Tibial artery (tissue), 4 donors: ENCODE measurements at places on chromosomes 13 and 19.

- no peak for DNase-seq
Observed at GRCh38 chr19:56692206-56692895, 20.8 kb upstream of the ZNF835 start.

- peak; percentile 57 for DNase-seq
Observed at GRCh38 chr19:48445256-48445605, 552 bp upstream of the GRWD1 start.

GRCh38 chr13:23639674-23640073 is 69.5 kb downstream of the TNFRSF19 start:
- no peak for DNase-seq

DNA sequence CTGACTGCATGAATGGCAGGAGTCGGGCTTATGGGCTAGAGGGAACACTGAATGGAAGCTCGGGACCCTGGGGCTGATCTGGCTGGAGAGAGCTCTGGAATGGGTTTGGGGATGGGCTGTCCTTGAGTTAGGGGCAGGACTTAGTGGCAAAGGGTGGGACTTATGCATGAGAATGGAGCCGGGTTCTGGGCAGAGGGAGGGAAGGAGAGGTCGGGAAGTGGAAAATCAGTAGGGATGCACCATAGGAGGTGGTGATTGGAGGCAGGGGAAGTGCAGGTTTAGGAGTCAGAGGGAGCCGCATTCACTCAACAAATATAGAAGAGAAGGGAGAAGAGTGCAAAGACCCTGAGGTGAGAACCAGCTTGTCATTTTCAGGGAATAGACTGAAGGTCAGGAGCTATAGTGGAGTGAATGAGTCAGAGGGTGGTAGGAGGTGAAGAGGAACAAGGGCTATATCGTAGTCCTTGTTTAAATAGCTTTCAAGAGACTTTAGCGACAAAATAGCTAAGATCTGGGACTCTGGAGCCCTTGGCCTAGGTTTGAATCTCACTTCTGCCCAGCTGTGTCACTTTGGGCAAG is 748 bp downstream of the RAB4B start:
- no peak for DNase-seq

DNA sequence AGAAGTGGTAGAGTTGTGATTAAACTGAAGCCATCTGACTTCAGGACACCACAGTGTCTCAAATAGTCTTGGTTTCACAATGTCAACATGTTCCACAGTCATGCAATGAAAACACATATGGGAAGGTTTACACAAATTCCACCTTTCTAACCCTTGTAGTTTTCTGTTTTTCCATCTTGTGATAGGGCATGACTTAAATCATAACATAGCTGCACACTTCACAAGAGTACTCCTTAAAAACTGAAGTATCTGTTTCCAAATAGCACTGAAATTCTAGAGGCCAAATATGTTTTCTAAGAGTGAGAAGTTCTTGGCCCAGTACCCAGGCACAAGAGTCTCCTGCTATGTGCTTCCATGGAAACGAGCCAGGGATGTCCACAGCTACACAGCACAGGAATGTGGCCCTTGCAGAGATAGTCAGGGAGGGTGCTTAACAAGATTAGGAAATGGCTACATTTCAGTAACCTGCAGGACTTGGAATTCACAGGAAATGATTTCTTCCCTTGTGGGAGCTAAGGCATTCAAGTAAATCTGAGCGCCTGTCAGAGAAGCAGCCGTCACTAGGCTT is 269.1 kb downstream of the NDFIP2 start:
- peak; percentile 78 for DNase-seq

- no peak for DNase-seq
Observed at GRCh38 chr13:112127564-112128330, 60.8 kb downstream of the SOX1 start.

- DNase-seq = no peak
Observed at GRCh38 chr13:112602189-112602588, 14.2 kb upstream of the TUBGCP3 start.

- no peak for DNase-seq
Observed at GRCh38 chr13:100240109-100240779, 151.4 kb downstream of the PCCA start.

- DNase-seq = no peak
Observed at GRCh38 chr13:66532146-66532545, 698.0 kb downstream of the PCDH9 start.

- DNase-seq = no peak
Observed at GRCh38 chr13:99227331-99227900, 26.8 kb downstream of the UBAC2 start.

GRCh38 chr13:79491715-79492114 is 10.8 kb downstream of the NDFIP2 start:
- no peak for DNase-seq

DNA sequence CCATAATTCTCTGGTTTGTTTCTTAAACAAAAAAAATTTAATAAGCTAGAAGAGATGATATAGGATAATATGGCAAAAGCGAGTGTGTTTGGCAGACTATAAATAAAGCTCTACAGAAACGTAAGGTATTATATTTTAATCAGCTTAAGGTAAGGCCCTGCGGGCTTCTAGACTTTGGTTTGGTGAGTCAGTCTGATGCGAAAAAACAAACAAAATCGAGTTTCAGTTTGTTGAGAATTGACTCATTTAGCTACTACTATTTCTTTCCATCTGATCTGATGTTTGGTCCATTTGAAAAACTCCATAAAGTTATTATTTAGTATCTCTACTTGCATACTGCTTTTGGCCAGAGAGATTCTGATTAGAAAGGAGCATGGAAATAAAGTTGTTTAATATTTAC is 138.0 kb downstream of the MIPEP start:
- no peak for DNase-seq

- no peak for DNase-seq
Observed at GRCh38 chr13:48994706-48995105, 19.0 kb downstream of the FNDC3A start.

DNA sequence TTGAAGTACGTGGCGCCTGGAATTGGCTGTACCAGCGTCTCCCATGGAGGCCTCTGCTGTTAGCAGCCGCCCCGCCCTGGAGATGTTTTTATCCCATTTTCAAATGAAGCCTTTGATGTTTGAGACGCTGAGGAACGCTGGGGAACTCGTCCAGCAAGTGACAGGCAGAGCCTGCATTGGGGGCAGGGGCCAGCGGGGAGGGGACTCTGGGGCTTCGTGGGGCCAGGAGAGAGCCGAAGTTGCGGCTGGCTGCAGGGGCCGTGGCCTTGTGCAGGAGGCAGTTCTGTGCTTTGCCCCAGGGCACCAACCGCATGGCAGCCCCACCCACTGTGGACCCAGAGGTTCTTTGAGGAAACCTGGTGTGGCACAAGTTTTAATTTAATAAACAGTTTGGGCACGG is 13.5 kb downstream of the SPPL2B start:
- no peak for DNase-seq

GRCh38 chr13:87376081-87376480 is 295.1 kb upstream of the SLITRK5 start:
- DNase-seq = no peak

- DNase-seq = no peak
Observed at GRCh38 chr19:33241530-33242101, 16.0 kb upstream of the SLC7A10 start.

DNA sequence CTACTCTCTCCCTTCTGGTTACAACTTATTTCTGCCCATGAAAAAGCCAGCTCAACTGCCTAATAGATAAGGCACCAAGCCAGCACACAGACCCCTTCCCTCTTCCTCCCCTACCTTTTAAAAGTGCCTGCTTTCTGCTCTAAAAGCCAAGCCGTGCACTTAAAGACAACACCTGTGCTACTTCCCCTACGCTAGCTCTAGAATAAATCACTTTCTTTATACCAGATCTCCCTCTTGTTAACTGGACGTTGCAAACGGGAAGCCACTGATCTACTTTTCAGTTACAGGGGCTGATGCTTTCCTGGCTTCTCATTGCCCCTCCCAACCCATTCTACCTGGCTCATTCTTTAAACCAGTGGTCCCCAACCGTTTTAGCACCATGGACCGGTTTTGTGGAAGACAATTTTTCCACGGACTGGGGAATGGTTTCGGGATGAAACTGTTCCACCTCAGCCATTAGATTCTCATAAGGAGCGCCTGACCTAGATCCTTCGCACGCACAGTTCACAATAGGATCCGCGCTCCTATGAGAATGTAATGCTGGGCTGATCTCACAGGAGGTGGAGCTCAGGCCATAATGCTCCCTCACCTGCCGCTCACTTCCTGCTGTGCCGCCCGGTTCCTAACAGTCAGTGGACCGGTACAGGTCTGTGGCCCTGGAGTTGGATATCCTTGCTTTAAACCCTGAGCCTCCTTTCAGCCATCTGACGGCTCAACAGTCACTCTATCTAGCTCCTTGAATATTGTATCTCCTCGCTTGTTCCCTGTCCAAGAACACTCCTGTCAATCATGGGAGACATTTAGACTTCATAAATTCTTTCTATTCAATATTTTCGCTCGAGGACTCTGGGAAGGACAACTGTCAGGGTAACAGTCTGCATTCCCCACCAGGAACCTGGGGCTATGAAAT is 841 bp upstream of the ZNF223 start:
- DNase-seq = no peak

- DNase-seq = peak; percentile 79
Observed at GRCh38 chr13:36919171-36919832, 736 bp downstream of the SMAD9 start.

DNA sequence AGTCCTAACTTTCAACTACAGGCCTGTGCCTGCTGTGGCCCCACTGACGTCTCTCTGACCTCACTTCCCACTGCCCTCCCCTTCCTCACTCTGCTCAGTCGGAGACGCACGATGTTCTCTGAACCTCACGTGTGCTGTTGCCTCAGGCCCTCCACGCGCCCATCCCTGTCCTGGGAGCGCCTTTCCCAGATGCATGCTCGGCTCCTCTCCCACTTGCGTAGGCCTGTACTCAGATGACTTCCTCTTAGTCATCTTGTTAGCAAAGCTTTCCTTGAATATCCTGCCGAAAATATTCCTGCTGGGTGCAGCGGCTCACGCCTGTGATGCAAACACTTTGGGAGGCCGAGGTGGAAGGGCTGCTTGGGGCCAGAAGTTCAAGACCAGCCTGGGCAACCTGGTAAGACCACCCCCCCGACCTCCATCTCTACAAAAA is 9.3 kb upstream of the SYT5 start:
- DNase-seq = no peak

- no peak for DNase-seq
Observed at GRCh38 chr19:48975947-48976847, 11.1 kb downstream of the FTL start.

- peak; percentile 84 for DNase-seq
Observed at GRCh38 chr19:1400281-1401137, 833 bp downstream of the GAMT start.

GRCh38 chr19:51550848-51551672 is 19.6 kb upstream of the SIGLEC6 start:
- no peak for DNase-seq
